ENCODE measurements at places on chromosomes 12 and 14.

DNA sequence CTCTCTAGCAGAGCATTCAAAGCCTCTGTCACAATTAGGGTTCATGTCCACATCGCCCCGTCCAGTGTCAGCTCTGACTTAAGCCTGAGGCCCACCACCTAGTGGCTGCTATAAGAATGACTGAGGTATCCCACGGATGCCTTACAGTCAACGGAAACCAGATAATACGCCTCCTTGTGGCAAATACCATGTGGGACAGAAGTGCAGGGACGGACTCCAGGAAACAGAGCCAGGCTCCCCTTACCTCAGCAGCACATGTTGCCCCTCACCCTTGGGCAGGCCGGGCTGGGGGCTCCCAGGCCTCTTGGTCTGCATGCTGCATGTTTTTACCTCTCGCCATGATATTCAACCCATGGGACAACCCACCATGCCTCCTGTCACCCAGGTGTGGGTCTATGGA is 86.3 kb downstream of the VWF start:
- DNase-seq, result no peak

DNA sequence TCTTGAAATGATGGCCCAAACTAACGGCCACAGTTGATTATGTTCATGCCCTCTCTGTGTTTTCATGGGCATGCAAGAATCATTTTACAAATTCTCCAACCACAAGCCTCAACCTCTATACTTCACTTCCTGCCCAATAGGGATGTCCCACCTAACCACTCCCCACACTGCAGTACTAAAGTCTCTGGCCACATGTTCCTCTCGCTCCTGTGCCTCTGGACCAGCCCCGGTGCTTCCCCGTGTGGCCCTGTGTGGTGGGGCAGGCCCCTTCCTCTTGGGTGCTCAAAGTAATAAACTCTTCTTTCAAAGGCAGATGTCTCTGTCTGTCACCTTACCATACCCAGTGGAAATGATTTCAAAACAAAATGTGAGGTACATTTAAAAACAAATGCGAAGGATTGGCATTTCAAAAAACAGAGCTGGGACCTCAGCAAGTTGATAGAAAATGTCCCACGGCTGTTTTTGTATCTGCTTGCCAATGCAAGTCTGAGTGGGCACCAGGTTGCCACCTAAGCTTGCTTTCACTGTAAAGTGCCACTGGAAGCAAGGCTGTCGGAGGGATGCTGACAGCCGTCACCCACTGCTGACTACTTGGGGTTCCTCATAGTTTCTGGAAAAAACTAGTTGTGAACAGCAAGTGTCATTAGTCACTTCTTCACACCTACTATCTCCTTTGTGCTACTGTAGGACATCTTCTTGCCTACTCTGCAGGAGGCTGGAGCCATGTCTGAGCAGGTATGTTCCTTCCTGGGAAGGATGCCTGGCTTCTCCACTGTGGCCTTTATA is 8.2 kb upstream of the SERPINA11 start:
- DNase-seq, result no peak

DNA sequence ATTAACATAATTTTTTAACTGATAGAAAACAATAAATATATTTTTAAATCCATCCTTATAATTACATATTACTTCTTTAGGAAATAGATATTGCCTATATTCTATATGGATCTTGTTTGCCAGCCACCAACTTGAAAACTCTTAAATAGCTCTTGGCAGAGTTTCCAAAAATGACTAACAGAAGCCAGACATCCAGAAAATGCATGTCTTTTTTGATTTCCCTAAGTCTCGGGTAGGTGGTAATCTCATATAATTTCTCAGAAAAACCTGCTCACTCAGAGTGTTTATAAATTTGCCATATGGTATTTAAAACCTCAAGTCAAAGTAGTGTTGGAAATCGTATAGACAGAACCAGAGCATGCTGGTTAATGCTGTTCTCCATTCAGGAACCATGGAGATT is 360.4 kb upstream of the FOXG1 start:
- DNase-seq, result no peak

- no peak for DNase-seq
Observed at GRCh38 chr14:91100102-91100501, 13.8 kb upstream of the DGLUCY start.

- DNase-seq, result no peak
Observed at GRCh38 chr14:88630565-88630964, 67.7 kb downstream of the ZC3H14 start.
